Heart right ventricle (tissue), 16 donors: ENCODE measurements at places on chromosomes 11 and 22.

- DNase-seq, result no peak
Observed at GRCh38 chr11:8060801-8061554, 20.0 kb upstream of the TUB start.

GRCh38 chr11:73283276-73284000 is 11.3 kb downstream of the P2RY6 start:
- no peak for DNase-seq

DNA sequence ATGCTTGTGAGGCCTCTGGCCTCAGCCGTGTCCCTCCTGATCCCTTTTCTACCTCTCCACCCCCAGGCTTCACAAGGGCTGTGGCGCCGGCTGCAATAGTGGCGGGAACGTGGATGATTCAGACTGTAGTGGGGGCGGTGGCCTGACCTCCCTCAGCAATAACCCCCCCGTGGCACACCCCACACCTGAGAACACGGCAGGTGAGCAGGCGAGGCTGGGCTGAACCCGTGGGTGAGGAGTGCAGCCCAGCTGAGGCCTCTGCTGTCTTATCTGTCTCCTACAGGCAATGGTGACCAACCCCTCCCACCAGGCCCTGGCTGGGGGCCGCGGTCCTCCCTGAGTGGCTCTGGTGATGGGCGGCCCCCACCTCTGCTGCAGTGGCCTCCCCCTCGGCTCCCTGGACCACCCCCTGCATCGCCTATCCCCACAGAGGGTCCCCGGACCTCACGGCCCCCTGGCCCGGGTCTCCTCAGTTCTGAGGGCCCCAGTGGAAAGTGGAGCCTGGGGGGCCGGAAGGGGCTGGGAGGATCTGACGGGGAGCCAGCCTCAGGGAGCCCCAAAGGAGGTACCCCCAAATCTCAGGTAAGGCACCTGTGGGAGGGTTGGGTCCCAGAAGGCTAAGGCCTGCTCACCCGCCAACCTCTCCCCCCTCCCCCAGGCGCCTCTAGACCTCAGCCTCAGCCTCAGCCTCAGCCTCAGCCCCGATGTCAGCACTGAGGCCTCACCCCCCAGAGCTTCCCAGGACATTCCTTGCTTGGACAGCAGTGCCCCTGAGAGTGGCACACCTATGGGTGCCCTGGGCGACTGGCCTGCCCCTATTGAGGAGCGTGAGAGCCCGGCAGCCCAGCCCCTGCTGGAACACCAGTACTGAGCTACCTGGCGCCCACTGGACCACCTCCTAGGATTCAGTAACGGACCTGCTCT is 1.5 kb upstream of the SIPA1 start:
- no peak for DNase-seq

DNA sequence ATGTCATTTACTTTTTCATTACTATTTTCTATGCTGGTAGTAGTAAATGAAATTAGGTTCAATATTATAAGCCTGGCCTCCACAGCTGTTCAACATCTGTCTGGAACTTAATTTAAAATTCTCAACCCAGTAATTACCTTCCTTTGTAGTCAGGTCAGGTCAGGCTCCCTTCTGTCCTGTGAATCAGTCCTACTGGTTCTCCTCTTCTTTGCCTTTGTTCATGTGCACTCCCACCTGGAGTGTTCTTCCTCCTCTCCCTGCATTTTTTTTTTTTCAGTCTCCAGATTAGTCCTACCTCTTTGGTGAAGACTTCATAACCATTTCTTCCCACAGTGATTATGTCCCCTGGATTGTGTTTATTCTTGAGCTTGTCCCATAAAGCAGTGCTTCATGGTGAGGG is 67.9 kb downstream of the DKK3 start:
- no peak for DNase-seq

GRCh38 chr11:108196901-108197300 is 25.5 kb downstream of the NPAT start:
- DNase-seq, result no peak

DNA sequence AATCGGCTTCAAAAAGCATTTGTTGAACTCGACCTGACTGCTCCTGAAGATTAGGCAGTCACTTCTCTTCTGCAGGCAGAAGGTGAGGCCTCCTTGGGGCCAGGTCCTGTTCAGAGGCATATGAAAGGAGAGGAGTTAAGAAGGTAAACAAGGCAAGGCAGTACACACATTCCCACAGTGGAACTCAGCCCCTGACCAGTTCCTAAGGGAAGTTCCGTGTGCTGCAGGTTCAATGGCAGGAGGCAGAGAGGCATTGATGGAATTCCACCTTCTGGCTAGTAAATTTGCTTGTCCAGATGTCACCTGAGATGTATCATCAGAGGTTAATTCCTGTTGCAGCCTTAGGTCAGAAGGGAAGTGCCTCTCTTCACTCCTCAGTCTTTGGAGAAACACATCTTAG is 337.0 kb upstream of the MTNR1B start:
- no peak for DNase-seq

GRCh38 chr22:17772958-17773605 is 1.2 kb downstream of the BID start:
- DNase-seq, result no peak

DNA sequence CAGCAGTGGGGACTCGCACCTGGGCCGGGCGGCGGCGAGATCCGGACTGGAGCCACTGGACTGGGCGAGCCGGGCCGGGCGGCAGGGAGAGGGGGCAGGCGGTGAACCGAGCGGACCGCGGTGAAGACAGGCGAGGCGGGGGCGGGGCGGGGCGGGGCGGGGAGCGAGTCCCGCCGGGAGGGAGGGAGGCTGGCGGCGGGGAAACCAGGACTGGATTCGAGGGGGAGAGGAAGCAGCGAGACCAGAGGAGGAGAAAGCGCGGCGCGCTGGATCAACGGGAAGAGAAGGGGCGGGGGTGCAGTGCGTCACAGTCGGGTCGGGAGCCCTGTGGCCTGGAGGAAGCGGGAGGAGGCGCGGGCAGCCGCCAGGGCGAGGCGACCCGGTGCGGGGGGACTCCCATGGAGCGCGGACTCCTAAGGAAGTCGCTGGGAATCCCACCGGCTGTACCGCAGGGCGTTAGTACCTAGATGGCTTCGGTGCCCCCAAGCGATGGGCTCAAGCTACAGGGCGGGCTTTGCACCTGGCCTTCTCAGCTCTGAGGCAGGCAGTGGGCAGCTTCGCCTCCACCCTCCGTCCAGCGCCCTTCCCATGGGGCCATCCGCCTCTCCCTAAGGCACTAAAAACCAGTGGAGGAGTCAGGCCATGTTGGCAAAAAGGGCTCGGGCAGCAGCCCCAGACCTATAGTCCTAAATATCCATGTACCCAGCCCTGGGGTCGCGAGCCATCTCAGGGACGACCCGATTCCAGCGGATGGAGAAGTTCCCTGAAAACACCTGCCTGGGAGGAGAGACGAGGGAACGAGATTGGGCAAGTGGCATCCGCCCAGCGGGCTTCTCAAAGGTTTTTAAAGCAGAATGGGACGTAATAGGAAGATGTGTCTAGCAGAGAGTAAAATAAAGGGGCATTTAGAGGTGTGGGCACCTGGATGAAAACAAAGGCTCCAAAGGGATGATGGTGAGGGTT is at the start of gene TMEM121B:
Gene TMEM121B (minus strand): TSS at position 128 of the 963 bp plus-strand sequence. CDS start 233 bp downstream, outside the sequence.
- DNase-seq, result peak; percentile 79

- no peak for DNase-seq
Observed at GRCh38 chr11:105073456-105074165, 28.5 kb upstream of the CARD16 start.

GRCh38 chr22:38754751-38755154 is 1.0 kb downstream of the SUN2 start:
- peak; percentile 50 for DNase-seq

- DNase-seq, result no peak
Observed at GRCh38 chr11:68575025-68575665, 109.2 kb upstream of the GAL start.

GRCh38 chr11:130897262-130898182 is 18.8 kb downstream of the SNX19 start:
- peak; percentile 73 for DNase-seq

DNA sequence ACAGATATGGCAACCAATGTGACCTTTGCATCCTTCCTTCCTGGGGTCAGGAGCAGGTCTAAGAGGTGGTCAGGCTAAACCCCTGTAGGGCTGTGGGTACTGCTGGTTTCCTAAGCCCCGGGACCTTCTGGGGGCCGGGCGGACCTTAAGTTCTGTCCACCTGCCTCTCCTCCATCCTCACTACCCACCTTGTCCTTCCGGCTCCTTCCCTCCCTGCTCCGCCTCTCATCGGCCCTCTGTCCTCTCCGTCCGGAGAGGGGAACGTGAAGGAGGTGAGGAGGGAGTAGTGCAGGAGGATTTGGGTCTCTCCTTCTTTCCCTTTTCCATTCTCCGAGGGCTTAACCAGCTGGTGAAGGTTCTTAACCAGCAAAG is 28.3 kb upstream of the PARVB start:
- DNase-seq, result no peak

DNA sequence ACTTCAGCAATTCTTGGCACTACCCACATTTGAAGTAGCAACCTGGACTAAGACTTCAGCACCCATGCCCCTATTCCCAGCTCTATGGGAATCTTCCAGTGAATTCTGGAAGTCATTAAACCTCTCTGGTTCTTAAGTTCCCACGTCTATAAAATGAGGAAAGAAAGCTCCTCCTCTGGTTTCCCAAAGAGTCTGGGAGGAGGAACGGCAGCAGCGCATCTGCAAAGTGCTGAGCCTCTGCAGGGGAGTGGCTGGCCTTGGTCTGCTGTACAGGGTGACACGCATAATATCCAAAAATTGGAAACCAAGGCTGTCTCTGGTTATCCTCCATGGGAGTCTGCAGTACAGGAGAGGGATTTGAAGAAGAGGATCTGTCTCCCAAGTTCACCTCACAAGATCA is 73.6 kb upstream of the TP53I11 start:
- no peak for DNase-seq

DNA sequence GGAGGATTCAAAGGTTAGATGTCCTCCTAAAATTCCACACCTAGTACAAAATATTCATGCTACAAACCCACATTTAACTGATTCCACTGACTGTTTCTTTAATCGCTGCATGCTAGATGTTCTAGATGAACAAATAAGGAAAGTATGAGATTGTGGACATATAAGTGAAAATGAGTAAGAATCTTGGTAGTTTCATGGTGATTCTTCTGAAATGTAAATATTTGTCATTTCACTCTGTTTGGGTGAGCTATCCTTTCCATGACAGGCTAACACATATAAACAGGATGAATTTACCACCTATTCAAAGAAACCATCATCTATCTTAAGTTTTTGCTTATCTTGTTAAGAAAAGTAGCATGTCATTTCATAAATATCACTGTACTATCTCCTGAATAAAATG is 14.8 kb downstream of the OR5B3 start:
- DNase-seq, result no peak

DNA sequence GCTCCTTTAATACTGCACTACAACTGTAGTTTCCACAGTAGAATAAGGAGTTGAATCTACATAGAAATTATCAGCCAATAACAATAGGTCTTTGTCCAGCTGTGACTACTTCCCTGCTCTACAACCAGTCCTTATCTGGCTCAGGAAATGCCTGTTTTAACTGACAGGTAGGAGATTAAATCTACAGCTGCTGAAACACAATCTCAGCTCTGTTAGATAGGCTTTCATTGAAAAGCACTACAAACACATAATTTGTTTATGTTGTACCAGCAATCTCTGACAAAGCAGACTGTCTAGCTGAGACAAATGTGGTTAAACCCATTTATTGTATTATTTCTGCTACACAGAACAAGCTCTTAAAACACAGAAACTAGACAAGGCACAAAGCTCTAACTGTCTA is 230.0 kb downstream of the SOX6 start:
- DNase-seq, result no peak

GRCh38 chr22:38177926-38178604 is 3.6 kb downstream of the PLA2G6 start:
- no peak for DNase-seq

GRCh38 chr11:65383778-65384177 is 1.3 kb upstream of the SLC25A45 start:
- DNase-seq, result no peak

DNA sequence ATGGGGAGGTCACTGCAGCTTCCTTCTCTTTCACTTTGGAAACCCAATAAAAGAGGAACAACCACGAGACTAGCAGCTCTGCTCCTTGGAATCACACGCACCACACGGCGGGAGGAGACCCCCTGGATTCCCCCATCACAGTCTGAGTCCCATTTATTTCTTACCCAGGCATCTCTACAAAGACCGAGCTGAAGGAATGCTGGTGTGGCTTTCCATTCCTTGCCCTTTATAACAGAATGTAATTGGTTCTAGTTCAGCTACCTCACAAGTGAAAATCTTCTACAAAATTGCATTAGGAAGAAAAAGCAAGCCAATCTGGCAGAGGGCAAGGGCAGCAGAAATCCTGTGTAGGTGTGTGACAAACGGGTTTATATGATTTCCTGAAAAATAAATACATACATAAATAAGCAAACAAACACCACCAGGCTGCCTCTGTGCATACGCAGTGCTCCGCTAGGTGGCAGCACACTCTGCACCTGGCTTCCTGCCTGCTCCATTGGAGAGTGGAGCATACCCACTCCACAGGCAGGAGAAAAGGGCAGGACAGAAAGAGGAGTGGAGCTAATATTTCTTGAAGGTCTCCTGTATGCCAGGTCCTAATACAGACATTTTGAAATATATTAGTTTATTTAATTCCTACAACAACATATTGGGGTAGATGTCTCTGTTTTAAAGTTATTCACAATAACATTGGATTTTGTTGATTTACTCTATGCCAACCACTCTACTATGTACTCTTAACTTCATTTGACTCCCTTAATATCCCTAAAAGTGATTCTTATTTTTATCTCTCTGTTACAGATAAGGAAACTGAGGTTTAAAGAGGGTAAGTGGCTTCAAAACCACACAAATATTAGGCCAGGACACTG is 673.1 kb downstream of the KCNA4 start:
- DNase-seq, result peak; percentile 5

GRCh38 chr11:47983464-47984397 is 3.4 kb downstream of the PTPRJ start:
- no peak for DNase-seq

DNA sequence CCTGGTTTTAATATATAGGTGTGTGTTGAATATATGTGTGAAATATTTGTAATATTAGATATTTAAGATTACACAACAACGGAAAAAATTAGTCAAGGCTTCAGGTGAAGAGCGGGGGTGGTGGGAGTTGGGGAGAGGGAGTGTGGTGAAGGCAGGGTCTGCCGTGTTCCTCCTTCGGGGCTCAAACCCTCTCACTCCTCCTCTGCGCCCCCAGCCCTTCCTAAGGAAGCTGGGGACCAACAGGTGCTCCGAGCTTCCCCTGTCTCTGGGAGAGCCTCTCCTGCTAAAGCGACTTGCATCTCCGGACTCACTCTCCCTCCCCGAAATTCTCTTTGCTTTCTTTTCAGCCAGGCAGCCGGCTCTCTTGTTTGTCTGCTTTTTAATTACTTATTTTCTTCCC is 960 bp upstream of the CADM1 start:
- DNase-seq, result no peak

- no peak for DNase-seq
Observed at GRCh38 chr11:65014726-65015227, 817 bp downstream of the ARL2 start.

- no peak for DNase-seq
Observed at GRCh38 chr22:17918840-17919239, 105.5 kb downstream of the MICAL3 start.

DNA sequence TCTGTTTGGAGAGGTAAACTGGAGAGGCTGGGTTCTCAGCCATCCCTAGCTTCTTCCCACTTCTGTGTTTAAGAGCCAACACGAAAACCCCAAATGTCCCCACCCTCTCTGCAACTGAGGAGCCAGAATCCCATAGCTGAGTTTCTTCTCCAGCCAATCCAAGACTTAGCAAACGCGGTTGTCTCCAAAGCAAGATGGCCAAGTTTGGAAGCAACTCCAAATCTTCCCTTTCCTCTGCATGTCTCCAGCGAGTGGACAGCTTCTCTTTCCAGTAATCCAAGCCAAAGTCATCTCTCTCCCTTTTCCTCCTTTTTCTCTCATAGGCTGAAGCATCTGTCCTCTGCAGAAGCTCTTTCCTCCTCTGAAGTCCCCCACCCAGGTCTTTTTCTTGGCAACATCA is 539.2 kb downstream of the MIAT start:
- no peak for DNase-seq

- no peak for DNase-seq
Observed at GRCh38 chr11:27254744-27255446, 108.1 kb downstream of the CCDC34 start.
